ENCODE measurements at places on chromosomes 7 and 10.
A peak's percentile ranks its signal among the peaks of the same experiment; 100 is the strongest.

GRCh38 chr7:153301936-153302335, 542.4 kb downstream of the ACTR3B start:
- DNase-seq = no peak

DNA sequence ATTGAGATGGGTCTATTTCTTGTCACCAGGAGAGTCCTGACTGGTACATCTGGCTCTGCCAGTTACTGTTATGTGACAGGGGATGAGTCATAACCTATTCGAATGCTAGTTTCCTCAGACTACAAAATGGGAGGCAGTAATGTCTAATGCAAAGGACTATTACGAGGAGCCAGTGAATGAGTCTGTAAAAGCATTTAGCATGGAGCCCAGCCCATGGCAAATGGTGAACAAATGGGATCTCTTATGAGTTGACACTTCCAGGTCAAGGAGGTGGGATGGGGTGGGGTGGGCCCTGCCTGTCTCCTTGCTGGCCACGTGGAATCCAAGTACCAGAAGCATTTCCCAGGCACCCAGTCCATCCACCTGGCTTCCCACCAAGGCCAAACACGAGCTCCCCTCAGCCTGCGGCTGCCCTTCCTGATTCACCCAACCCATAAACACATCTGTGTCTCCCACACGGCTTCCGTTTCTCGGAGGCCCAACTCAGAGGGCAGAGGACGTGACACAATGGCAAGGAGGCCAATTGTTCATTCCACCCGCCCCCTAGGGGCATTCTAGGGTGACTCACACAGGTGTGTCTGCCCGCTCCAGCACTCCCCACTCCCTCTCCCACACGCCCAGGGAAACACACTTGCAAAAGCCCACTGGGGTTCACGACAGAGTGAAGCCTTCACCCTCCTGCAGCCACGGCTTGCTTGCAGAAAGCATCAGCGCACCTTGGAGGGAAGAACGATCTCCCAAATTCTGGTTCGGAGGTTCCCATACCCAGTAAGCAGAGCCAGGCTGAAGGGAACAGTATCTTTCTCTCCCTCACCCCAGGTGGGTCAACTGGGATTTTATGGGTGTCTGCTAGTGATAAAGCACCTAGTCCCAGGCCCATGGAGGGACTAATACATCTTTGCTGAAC, 109.8 kb downstream of the SH3PXD2A start:
- DNase-seq = no peak

DNA sequence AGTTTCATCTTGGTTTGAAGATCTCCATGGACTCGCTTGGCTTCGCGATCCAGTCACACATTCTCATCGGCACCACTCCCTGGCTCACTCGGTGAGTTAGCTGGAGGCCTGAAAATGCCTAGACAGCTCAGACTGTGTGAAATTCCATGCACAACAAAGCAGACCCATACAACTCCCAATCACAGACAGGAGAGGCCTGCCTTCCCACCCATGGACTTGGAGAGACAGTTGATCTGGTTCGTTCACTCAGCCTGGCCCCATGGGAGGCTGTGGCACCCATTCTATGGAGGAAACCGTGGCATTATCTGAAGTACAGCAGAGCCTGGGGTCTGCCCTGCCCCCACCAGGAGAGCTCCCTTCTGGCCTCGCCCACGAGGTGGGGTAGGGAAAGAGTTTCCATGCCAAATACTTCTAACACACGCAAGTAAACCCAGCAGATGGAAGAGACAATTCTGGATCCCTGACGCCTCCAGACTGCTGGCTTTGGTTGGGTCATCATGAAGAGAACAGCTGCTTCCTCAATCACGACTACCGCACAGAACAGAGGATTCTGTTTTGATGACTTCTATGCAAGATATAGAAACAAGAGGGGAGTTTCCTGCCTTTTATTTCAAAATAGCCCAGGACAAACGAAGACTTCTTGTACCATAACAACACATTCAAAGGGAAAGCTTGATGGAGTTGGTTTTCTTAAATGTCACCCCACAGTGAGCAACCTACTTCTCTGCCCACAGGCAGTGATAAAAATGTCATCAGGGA, 15.9 kb downstream of the FAM53B start:
- DNase-seq = no peak

GRCh38 chr7:132910657-132911056, 171.2 kb downstream of the CHCHD3 start:
- no peak for DNase-seq

DNA sequence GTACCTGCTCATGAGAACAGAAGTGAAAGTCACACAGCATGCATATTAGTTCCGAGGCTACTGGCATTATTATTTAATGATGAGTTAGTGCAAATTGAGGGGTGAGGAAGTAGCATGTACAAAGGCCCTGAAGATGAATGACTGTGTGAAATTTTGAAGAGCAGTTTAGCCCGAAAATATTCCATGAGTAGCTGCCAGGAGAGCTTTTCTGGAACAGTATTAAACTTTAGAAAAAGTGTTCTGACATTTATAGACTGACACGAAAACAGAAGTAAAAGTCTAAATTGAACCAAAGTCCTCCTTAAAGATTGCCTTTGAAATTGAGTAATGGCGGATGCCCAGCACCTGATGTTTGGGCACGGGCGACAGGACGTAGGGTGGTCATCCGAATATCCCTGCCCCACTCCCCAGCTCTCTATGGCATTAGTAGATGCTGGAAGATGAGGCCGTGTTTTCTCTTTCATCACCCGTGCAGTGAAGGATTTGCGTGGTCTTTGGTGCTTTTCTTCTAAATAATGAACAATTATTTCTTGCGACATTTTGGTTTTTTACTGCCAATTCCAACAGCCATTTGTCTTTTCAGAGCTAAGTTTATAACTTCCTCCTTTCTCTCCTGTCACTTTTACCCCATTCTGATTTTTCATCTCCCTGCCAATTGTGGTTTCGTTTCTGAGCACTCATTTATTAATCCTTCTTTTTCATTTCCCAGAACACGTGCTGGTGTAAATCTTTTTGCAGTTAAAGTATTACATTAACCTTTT, 192.6 kb downstream of the MGMT start:
- no peak for DNase-seq

DNA sequence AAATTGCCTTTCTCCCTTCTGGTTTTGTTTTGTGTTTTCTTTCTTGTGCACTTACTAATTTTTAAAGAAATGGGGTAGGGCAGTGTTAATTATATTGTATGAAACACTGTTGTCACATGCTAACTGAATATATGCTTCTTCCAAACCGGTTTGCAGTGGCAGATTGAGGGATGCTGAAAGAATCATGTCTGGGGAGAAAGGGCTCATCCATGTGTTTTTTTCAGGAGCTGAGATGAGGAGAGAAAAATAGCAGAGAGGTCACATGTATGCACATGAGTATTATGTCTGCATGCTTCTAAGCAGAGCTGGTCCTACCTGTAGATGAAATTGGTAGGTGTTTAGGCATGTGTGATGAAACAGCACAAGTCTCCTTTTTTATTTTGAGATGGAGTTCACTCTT, 17.0 kb downstream of the SORCS3 start:
- no peak for DNase-seq

DNA sequence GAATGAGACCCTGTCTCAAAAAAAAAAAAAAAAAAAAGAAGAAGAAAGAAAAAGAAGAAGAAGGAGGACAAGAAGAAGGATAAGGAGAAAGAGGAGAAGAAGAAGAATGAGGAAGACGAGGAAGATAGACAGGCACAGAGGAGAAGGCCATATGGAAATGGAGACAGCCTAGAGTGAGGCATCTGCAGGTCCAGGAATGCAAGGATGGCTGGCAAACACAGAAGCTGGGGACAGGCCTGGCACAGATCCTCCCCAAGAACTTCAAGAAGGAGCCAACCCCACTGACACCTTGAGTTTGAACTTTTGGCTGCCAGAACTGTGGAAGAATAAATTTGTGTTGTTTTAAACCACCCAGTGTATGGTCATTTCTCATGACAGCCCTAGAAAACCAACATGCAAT, 38.9 kb downstream of the SPOCK2 start:
- no peak for DNase-seq

DNA sequence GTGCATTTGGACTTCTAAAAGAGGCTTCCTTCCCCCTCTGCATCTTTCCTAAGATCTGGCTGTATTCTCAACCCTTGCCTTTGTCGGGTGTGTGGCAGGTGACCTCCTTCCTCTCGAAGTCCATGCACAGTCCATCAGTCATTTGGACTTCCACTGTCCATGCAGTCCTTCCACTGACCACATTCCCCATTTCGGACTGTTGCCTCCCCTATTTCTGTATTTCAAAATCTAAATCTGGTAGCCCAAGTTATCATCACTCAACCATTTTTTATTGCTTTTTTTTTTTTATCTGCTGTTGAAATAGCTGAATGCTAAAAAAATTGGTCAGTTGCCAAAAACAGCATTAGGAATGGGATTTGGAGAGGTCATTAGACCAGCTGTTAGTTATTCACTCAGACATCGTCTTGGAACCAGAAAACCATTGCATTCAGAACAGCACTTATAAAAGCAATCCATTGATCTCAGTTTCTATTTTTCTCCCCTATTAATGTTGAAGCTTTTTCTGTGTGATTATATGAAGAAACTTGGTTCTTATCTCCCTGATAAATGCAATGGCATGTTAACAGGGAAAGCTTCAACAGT, 575.6 kb downstream of the KIF20B start:
- DNase-seq = no peak

DNA sequence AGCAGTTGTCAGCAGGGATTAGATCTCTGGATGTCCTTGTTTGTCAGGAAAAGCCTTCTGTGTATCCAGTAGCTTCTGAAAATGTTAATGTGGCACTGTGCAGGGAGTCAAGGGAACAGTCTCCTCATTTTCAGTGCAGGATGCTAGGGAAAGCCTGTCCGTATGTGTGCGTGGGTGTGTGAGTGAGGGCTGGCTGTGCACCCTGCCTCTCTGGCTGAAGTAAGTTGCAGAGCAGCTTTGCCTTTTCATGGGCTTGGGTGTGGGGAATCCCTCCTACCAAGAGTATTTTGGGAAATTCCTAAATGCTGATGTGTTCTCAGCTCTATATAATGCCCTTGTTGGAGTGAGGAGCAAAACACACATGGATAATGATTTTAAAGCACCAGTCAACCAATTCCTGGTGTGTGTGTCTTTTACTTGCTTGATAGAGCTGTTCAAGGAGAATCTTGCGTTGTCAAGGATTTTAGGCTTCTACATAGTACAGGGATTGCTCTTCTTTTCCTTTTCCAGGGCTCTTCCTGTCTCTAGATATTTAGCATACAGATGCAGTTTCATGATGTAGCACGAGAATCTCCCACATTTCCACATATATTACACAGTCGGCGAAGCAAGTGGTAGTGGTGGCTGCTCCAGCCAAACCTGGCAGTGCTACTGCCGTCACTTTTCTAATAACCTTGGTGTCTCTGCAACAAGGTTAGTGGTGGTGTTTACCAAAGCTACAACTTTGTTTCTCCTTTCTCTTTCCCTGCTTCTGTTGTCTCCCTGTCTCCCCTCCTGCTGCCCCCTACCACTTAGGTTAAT, 92.8 kb downstream of the MCU start:
- peak; percentile 48 for DNase-seq

DNA sequence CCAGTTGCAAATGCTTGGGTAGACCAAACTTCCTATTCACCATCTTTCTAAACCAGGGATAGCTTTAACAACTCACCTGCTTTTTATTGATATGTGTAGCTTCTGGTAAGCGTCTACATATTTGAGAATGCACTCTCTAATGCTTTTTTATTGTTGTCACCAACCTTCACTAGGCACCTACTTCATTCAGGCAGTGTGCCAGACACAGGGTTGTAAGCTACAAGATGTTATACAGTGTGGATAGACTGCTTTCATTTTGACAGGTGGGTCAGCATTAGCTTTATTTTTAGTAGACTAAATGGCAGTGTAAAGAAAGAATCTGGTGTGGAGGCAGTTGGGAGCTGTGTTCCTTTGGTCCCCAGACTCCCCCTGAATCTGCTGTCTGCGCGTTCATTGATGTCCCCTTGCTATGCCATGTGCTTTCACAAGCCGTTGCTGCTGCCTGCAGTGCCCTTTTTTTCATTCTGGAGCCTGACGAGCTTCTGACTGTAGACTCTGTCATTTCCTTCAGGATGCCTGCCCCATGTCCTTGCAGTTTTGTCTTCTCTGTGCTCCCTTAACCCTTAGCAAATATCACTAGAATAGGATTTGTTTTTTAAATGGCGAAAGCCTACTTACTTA, 32.1 kb downstream of the NRF1 start:
- no peak for DNase-seq

- DNase-seq = no peak
Measured at GRCh38 chr10:90430186-90430585, 427.7 kb downstream of the HTR7 start.

GRCh38 chr10:12705943-12706342, 295.6 kb downstream of the CCDC3 start:
- DNase-seq = no peak

DNA sequence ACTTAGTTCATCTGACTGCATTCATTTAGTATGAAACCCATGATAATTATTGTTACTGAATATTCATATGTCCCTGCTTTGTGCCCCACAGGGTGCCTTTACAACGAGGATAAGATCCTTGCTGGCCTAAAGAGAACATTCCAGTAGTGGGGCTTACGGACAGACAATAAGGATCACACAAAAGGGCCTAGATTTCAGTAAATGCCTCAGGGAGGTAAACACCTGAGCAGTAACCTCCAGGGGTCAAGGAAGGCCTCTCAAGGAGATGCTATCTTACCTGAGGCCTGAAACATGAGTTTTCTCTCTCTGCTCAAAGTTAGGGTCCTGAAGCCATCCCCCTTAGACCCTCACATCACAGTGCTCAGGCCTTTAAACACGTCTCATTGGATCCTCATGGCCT, 228.7 kb downstream of the TCF7L2 start:
- DNase-seq = no peak

DNA sequence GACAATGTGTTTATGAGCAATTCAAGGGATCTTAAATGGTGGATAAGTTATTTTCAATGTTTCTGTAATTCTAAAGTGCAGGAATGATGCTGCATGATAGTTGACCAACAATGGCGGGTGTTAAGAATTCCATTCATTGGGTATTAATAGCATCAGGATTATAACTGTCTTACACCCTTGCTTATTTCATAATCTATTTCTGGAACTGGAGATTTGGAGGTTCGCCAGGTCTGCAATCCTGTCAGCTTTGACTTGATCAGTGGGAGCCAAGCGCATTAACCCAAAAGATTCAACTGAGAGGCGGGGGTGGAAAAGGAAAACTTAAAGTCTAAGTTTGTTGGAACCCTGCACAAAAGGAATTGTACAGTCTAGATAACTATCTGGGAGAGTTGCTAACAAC, 114.9 kb upstream of the ZEB1 start:
- no peak for DNase-seq

- no peak for DNase-seq
Measured at GRCh38 chr10:62011558-62011957, 110.1 kb downstream of the ARID5B start.

GRCh38 chr10:126070476-126071215, 174.3 kb downstream of the FANK1 start:
- DNase-seq = no peak

All from non-pigmented ciliary epithelial cell (primary cell).